ENCODE measurements at places on chromosomes 6 and 20.

GRCh38 chr6:47787620-47788497 lies 6.0 kb downstream of the OPN5 start:
- DNase-seq, result peak; percentile 15

DNA sequence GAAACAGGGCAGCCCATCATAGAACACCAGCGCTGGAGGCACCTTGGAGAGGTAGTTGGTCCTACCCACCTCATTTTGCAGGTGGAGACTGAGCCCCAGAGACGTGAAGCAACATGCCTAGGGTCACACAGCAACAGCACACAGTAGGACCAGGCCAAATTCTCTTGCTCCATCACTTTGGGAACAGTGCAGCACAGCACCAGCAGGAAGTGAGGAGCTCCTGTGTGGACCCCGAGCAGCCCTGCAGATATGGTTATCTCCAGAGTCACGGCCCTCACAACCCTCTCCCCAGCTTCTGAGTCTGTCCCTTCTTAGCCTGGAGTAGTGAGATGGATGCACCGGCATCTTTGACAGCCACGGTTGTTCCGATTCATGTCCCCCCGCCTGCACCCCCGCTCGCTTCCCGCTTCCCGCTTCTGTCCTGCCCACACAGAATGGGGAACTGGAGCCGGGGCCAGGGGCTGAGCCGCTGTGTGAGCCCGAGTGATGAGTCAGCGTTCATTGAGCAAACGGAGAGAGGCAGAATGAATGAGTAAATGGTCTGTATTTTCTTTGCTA lies 72.6 kb upstream of the DUSP22 start:
- peak; percentile 27 for DNase-seq

GRCh38 chr6:165660857-165661663 lies 2.0 kb downstream of the PDE10A start:
- DNase-seq, result no peak

DNA sequence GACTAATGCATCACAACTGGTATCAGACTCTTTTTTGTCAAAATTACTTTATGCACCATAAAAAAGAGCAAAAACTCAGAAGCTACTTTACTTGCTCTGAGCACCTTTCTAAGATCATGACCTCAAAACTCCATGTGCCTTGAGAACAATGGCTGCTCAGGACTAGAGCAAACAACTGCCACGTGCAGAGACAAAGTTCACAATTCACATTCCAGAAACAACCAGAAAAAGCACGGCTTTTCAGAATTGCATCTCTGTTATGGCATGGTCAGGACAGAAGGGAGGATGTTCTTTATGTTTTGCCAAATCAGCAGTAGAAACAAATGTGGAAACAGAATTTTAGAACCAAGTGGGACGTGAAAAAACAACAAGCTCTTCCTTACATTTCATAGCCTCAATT lies 70.5 kb downstream of the CNKSR3 start:
- no peak for DNase-seq

DNA sequence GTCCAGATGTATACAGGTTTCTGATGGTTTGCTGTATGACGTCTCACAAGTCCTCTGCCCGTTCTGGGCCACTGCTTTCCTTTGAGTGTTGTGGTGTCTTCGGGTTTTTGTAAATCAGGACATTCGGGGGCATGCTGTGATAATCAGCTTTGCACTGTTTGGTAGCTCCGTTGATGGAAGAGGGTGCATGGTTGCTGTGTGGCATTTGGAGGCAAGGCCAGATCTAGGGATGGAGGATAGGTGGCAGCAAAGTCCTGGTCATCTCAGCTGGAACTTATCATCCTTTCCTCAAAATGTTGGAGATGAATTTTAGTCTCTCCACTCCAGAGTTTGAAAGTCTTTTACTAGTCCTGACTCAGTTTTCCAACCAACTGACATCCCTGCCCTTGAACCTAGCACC lies 91.0 kb downstream of the SCP2D1 start:
- DNase-seq, result no peak

DNA sequence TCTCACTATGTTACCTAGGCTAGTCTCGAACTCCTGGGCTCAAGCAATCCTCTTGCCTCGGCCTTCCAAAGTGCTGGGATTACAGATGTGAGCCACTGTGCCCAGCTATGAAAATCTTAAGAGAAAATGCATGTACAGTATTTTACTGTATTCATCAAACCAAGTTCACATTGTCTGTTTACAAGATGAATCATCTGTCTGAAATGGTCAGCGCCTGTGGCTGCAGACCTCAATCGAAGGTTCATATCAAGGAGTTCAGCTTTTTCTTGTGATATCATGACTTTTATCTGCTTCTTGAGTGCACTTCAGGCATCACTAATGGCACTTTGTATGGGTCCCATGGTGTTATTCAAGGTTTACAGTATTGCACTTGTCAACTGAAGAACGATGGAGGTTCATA lies 155.1 kb downstream of the SLC16A10 start:
- DNase-seq, result no peak

DNA sequence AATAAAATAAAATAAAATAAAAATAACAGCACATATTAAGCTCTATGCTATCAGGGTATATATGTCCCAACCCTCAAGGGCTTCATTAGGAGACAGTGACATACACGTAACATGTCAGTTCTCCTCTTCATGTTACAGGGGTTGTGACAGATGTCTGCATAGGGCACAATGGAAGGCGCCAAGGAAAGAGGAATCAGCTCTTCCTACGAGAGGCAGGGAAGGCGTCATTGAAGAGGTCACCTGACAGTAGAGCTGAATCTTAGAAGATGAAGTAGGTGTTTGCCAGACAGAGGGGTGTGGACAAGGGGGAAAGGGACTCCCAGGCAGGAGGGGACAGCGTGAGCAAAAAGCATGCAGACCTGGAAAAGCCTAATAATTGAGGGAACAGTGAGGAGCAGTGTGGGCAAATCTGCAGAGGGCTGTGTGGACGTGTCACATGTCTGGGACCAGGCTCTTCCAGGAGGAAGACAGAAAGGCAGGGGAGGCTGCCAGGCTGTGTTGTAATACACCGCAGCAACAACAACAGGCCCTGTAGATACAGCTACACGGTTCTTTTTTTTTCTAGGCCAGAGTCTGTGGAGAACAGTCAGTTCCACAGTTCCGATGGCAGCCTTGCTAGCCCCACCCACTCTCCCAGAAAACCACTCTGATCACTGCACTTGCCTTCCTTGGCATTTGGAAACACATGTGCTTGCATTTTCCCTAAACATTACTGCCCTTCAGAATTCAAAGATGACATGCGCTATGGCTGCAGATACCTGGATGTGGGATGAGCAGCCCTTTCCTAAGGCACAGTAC lies 2.5 kb upstream of the FKBP5 start:
- no peak for DNase-seq

- DNase-seq, result peak; percentile 70
Measured at GRCh38 chr20:25987073-25987927, 290.6 kb upstream of the ZNF337 start.

DNA sequence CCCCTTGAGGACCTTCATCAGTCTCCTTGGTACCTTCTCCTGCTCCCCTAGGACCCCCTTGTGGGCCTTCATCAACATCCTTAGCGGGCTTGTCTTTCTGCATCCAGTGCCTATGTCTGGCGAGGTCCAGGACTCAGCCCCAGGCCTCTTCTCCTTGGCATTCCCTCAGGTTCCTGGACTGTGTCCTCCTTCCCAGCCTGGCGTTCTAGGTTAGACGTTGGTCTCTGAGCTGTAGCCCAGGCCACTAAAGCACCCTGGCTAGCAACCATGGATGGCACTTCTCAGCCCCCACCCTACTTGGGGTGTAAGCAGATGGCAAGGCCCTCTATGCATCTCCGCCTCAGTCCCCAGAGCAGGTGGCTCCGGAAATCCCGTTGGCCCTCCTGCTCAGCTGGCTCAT lies 51.5 kb upstream of the NNAT start:
- DNase-seq, result no peak

DNA sequence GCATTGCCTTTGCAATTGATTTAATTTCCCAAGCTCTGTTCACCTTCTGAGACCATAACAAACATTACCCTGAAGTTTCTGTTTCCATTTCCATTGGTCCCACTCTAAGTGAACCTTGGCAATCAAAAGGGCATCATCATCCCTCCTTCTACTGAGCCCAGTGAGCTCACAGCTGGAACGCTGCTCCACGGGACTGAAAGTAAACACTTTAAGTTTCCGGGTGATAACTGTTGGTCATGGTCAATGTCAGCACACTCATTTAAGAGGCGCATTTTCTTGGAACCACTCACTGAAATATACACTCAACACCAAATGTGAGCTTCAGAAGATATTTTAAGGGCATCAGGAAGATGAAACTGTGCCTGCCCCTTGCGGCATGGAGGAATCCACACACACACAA lies 37.1 kb upstream of the RPS6KA2 start:
- no peak for DNase-seq

DNA sequence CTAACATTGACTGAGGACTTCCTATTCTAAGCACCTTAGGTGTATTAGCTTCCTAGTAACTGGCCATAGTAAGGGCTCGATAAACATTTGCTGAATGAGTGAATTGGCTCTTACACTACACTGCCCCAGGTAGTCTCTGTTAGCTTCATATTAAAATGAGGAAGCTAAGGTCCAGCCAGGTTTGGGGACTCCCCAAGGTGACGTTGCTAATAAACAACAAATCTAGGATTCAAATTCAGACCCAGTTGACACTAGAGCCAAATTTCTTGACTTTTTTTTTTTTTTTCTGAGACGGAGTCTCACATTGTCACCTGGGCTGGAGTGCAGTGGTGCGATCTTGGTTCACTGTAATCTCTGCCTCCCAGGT lies 16.2 kb downstream of the ARHGAP40 start:
- no peak for DNase-seq

DNA sequence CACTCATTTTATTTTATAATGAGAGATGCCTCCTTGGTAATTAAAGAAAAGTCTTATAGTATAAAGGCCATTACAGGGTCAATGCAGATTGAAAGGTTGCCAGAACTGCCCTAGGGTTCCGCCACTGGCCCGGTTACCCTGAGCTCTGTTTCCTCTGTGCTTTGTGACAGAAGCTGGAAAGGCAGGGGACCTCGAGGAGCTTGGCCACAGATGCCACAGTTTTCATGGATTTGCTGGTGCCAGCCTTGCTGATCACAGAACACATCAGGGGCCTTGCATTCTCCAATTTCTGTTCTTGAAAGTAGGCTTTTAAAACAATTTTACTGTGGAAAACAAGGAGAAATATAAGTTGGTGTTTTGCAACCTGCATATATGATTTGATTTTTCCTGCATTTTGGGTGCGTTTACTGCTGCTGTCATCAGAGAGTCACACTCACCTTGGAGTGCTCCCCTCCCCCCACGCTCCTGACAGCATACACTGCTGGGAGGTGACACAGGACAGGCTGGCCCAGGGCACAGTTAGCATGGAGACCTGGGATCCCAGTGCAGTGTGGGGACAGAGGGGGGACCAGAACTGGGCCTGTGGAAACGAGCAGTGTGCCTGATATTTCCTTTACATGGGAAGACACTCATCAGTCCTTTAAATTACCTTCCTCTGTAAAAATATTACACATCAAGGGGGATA lies 142.8 kb downstream of the CFAP61 start:
- no peak for DNase-seq

- no peak for DNase-seq
Measured at GRCh38 chr6:150557043-150557599, 42.6 kb upstream of the PLEKHG1 start.

All from naive B cell (primary cell).